ENCODE measurements at places on chromosomes 6 and 20. TPM values are rescaled to one million over a fixed set of nuclear protein-coding genes. Genes with fewer than 3 reads are reported as not detected.

FOXQ1 gene
- 12.3 TPM for total RNA-seq

C6orf163 gene
- total RNA-seq = 2.1 TPM

OPN5 gene
- not detected for total RNA-seq

PDCD2 gene
- 41.3 TPM for total RNA-seq

DNA sequence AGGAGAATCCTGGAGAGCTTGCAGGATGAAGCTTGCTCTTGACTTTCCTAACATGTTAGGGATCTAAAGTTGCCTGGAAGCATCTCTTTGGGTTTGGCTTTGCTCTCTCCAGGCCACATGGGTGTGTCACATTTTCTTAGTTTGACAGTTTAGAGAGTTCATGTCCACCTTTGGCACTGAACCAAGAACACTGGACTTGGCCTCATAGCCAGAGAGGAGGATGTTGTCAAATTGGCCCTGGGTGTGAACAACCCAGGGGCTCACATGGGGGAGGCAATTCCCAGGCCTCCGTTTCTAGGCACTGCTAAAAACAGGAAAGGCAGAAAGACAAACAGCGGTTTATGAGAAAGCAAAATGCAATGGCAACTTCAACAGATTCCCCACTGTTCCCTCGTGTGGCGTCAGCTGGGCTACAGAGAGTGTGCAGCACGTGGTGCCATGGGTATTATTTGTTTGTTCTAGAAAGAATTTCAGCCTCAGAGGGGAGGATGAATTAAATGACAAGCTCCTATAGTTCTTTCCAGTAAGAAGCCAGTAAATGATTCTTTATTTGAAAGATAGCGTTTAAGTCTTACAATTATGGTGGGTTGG lies 93.9 kb downstream of the CLIC5 start:
- H3K4me3 ChIP-seq = no peak overlapping the region
- H3K27ac ChIP-seq = no peak overlapping the region
- no peaks in the 10 kb centered on the region for H3K27me3 ChIP-seq

- peaks cover 9% of the 10 kb centered on the region for H3K4me1 ChIP-seq
- DNase-seq = no peak
- H3K27me3 ChIP-seq = no peaks in the 10 kb centered on the region
- no peak overlapping the region for H3K4me3 ChIP-seq
- H3K36me3 ChIP-seq = peaks cover 8% of the 10 kb centered on the region
These were observed 4.5 kb downstream of the LMBRD1 start for GRCh38 chr6:69792292-69792691.

DNA sequence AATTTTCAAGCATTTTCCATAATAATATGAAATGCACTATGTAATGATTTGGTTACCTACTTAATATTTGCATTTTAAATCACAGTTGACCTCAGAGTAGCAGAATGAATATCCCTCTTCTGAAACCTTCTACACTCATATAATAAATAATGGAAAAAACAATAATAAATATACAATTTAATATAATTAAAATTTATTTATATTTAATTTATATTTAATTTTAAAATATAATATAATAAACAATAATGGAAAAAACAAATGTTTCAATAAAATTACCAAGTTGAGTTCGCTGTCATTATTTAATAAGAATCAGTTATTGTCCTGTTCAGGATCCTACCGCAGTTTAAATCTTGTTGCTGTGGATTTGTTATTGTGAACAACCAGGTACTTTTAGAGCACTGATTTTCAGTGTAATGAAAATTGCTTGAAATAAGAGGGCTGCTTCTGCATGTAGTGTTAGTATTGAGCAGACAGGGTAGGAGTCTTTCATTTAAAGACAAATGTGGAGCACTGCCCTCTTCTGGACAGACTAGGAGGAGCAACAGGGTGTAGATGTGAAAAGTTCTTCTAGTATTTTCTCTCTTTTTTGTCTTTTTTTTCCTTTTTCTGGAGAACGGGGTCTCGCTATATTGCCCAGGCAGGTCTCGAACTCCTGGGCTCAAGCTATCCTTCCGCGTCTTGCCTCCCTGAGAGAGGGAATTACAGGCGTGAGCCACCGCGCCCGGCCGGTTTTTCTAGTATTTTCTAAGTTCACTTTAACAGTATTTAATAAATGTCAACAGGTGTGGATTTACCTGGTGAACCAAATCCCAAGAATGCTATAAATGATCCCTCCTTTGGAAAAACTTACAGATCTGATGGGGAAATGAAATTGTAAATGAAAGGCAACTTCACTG lies 13.6 kb downstream of the TRAPPC3L start:
- no peaks in the 10 kb centered on the region for H3K4me1 ChIP-seq
- H3K27me3 ChIP-seq = no peaks in the 10 kb centered on the region
- no peak overlapping the region for H3K27ac ChIP-seq
- no peak for DNase-seq
- no peak overlapping the region for H3K4me3 ChIP-seq

DNA sequence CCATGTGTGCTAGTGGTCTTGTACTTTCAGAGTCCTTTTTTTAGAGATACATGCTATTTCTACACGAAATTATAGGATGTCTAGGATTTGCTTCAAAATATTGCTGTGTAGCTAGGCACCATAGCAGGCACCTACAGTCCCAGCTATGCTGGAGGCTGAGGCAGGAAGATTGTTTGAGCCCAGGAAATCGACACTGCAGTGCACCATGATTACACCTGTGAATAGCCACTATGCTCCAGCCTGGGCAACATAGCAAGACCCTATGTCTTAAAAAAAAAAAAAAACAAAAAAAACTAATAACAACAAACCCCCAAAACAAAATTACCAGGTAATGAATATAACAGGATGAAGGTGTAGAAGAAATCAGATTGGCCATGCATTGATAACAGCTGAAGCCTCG lies 121.7 kb downstream of the NFATC2 start:
- H3K4me1 ChIP-seq = peaks cover 4% of the 10 kb centered on the region
- no peak for DNase-seq
- H3K36me3 ChIP-seq = no peaks in the 10 kb centered on the region
- H3K27me3 ChIP-seq = no peaks in the 10 kb centered on the region
